ENCODE measurements at places on chromosomes 4 and X. TPM values are rescaled to one million over a fixed set of nuclear protein-coding genes. Genes with fewer than 3 reads are reported as not detected.

The STATH gene
- not detected for polyA plus RNA-seq

The WDR17 gene
- polyA plus RNA-seq: 0.20 TPM

The USP51 gene
- polyA plus RNA-seq: 0.24 TPM

The KLF3 gene
- 20.6 TPM for polyA plus RNA-seq

The KIAA1210 gene
- not detected for polyA plus RNA-seq

The FAT1 gene
- 11.5 TPM for polyA plus RNA-seq

The SHOX gene
- polyA plus RNA-seq: not detected

The MAGEC1 gene
- polyA plus RNA-seq: not detected

The DLG3 gene
- polyA plus RNA-seq: 13.8 TPM

The TCEAL3 gene
- polyA plus RNA-seq: 9.5 TPM

The DRD5 gene
- polyA plus RNA-seq: 0.02 TPM

The RHOXF2 gene
- not detected for polyA plus RNA-seq

The FGF13 gene
- polyA plus RNA-seq: 1.0 TPM

The NRK gene
- 0.04 TPM for polyA plus RNA-seq

The REPS2 gene
- polyA plus RNA-seq: 0.51 TPM

The GIMD1 gene
- polyA plus RNA-seq: not detected
